ENCODE measurements at places on chromosomes 4 and X.

DNA sequence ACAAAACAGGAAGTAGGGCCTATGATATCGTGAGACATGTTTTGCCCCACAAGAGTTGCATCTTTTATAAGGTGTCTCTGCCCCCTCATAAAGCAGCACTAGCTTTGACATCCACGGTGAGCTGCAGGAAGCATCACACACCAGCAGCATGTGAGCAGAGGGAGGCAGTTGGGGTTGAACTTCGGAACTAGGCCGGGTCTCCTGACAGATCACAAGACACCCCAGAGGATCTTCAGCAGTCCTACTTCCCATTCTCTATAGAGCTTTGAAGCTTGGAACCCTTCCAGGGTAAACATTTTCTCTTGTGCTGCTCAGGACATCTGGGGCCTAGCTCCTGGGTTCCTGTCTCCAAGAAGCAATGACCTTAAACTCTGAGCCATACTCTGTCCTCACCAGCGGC, 27.5 kb downstream of the YY2 start:
- DNase-seq = no peak

DNA sequence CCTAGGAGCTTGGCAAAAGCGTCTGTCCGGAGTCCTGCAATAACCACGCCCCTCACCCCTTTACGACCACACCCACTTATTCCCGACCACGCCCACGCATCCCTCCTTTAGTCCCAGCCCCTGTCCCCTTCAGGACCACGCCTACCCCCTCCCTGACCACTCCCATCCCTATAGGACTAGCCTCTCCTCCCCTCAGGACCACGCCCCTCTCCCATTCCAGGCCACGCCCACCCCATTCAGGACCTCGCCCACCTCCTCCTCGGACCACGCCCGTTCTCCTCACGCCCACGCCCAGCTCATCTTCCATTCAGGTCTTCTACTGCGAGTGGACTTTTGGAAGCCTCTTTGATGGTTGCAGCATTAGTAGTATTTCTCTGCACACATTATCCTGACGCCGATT, 131.2 kb upstream of the STX18 start:
- DNase-seq = no peak

- DNase-seq = no peak
Measured at GRCh38 chr4:20109391-20109790, 142.3 kb upstream of the SLIT2 start.

DNA sequence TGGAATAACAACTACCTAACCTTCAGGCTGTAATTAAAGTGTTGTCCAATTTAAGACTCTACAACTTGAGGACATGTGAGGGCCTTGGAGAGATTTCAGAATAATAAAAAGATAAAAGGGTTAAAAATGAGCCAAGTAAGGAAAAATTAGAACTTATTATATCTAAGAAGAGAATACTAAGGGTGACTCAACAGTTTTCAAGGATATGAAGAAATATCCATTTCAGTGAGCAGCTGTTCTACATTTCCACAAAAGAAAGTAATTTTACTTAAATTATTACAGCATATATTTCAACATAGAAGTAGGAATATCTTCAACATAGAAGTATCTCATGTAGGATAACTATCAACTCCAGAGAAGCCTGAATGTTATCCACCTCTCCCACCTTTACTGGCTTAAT, 11.3 kb downstream of the SNX12 start:
- no peak for DNase-seq
